ENCODE measurements at places on chromosomes 12 and 14.

DNA sequence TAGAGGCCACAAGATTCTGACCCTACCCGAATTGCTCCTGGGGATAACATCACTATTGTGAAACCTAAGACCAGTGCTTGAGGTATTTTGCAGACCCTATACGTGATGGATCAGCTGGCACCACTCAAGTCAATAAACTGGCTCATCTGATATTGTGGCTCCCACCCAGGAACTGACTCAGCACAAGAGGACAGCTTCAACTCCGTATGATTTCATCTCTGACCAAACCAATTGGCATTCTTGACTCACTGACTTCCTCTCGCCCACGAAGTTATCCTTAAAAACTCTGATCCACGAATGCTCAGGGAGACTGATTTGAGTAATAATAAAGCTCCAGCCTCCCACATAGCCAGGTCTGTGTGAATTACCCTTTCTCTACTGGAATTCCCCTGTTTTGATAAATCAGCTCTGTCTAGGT, 1036.1 kb upstream of the TMEM132C start:
- no peak for DNase-seq

DNA sequence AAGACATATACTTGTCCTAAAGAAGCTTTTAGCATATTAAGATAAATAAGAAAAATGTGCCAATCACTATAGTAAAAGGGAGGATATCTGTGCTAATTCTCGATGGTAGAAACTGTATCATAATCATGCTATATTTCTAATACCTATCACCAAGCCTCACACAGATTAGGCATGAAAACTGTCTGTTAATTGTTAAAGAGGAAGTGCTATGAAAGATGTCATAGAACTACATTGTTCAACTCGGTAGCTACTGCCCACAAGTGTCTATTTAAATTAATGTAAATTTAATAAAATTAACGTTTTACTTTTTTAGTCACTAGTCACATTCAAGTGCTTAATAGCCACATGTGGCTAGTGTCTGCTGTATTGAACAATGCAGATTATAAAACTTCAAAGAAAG, 77.5 kb upstream of the KICS2 start:
- DNase-seq, result no peak

DNA sequence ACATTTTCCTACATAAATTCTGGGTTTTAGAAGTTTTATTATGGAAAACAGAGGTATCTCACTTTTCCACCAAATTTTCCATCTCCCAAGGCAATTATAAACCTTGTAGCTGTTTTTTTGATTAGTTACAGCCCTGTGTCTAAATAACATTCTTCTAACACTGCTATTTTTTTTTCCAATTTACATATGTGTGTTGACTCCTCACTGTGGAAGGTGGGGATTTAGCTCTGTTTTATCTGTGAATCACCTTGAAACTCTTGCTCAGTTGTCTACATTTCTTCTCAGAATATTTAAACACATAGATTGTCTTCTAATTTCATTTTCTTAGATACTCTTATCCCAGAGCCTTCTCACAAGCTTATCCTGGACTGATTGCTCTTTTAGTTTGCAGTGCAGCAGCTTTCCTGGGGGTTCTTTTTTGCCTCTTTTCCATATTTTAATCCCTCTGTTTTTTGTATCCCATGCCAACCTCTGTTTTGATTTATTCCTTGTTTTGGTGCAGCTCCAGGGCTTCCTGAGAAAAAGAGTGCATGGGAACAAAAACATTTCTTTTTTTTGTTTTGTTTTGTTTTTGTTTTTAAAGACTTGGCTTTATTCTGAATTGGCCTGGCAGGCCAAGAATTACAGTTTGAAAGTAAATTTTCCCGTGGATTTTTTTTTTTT, 36.7 kb downstream of the TBC1D15 start:
- no peak for DNase-seq

DNA sequence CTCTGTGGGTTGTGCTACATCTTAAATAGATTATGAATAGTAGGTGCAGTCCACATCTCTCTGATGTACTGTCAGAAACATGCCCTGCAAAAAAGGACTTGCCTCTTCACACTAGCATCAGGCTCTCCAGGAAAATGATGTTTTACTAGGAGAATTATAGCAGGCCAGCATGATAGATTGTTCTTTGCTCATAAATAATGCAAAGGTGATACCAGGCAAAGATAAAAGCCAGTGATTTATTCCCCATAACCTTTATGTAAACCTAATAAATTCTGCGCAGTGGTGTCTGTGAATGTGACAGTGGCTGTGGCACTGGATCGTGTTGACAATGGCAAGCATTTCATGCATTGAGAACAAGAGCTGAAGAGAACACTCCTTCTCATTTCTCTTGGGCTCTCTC, 646.5 kb upstream of the SEL1L start:
- no peak for DNase-seq

GRCh38 chr12:76757694-76758093, 6.2 kb upstream of the ZDHHC17 start:
- no peak for DNase-seq

GRCh38 chr14:68124979-68125731, 305.6 kb downstream of the RAD51B start:
- no peak for DNase-seq

DNA sequence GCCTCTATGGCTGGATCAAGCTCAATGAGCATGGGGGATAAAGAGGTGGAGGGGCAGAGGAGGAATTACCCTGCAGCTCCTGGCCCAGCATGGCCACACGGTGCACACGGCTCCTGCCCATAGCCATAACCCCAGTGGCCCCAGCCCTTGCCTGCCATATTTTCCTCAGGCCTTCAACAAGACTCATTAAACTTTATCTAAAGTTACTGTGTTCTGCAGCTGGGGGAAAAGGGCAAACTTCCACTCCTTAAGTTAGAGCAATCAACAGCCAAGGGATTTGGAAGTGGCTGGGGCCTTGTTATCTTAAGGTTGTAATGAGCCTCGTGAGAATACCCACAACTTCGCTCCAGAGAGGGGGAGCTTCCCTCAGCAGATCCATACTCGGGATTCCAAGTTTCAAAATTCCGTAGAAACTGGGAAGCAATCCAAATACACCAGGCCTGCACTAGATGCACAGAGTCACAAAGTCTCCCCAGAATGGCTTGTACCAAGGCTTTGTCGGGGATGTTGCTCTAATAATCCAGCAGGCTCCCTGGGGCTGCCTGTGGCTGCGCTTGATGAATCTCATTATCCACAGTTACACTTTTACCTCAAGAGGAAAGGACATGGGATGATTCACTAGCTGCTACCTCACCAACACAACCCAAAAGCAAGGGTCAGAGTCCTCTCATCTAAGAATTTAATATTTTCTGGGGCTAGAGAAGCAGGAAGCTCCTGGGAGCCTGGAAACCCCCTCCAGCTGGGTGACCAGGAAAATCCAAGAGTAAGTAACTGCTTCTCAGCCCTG, 13.0 kb upstream of the OR6J1 start:
- no peak for DNase-seq

DNA sequence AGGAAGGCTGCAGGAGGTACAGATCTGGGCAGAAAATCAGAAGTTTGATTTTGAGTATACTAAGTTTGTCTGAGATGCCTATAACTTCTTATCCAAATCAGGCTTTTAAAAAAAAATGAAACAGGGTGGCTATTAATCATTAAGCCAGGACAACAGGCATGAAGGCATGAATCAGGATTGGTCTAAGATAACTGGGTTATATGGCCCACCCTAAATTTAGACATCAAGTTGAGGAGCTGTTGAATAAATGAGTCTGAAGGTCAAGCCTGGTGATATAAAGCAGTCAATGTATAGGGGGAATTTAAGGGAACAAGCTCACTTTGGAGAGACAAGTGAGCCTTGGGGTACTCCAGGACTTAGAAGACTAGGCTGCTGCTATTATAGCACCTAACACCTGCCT, 28.6 kb downstream of the NEK9 start:
- DNase-seq, result no peak

GRCh38 chr12:41327096-41327895, 139.2 kb downstream of the PDZRN4 start:
- no peak for DNase-seq

DNA sequence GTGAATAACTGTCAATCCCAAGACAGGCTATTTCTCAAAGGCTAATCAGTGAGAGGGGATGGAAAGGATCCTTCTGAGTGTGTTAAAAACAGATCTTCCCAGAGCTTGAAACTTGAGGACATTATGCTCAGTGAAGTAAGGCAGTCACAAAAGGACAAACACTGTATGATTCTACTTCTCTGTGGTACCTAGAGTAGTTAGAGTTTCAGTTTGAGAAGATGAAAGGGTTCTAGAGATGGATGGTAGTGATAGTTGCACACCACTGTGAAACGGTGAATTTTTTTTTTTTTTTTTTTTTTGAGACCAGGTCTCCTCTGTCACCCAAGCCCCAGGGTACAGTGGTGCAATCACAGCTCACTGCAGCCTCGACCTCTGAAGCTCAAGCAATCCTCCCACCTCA, 133.8 kb downstream of the SAMD4A start:
- DNase-seq, result no peak

GRCh38 chr14:22895402-22895801, 12.4 kb downstream of the REM2 start:
- no peak for DNase-seq

DNA sequence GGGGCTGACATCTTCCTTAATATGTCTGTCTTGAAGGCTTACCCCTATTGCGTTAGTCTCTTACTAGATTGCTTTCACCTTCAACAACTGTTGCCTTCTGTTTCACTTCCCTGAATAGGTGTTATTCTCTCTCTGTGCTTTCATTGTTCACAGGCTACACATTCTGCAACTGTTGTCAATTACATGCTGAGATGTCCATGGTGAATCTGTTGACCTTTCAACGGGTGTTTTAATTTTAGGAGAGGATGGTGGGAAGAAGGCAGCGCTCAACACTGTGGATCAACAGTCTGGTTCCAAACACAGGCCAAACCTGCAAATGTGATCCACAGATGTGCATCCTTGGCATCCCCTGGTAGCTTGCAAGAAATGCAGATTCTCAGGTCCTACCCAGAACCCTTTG, 101.9 kb downstream of the DACT1 start:
- DNase-seq, result no peak

- no peak for DNase-seq
These were observed 17.4 kb downstream of the CDKN1B start for GRCh38 chr12:12734561-12735071.

DNA sequence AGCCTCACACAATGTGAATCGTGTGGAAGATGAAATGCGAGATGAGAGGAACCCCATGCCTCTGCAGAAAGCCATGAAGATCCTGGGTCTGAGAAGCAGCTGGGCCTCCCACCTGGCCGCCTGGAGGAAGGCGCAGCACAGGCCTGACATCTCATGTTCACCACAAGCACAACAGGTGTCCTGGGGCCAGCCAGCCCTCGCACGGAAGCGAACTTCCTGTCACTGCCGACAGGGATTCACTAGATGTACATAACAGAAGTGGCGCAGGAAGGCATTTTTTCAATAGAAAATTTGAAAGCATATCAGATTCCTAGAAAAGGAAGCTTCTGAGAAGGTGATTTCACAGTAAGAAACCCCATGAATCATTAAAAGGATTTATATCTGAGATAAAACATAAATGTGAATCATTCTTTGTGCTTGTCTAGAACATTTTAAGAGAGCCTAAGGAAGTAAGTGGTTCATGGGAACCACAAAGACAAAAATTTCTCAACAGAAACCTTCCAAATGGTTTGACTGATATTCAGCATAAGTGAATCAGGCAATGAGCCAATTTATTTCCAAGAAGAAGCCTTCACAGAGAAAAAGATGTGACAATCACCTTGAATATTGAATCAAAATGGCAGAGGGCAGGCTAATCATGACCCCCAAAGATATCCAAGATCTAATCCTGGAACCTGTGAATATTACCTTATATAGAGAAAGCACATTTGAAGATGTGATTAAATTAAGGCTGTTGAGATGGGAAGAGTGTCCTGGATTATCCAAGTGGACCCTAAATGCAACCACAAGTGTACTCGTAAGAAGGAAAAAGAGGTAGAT, 311.9 kb downstream of the DUSP6 start:
- DNase-seq, result no peak

DNA sequence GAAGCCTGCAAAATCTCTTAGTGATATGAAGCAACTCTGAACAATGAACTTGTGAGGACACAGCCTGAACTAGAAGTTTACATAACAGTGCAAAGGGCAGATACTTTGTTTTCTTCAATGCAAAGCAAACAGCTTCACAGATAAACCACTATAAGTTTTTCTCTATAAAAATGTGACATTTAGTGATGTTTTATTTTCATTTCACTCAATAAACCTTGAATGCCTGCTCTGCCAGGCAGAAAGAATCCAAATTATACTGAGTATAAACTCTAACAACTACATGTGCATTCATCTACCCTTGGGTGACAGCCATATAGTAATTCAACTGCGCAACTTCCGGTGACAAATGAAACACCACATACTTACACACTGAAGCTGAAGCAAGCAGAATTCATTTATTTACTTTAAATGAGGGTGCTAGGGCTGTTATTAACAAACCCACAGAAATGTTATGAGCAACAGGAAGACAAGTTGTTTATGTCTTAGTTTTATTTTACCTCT, 10.3 kb downstream of the DCP1B start:
- DNase-seq, result no peak

- no peak for DNase-seq
These were observed 36.3 kb downstream of the PPP2R3C start for GRCh38 chr14:35085441-35085840.

DNA sequence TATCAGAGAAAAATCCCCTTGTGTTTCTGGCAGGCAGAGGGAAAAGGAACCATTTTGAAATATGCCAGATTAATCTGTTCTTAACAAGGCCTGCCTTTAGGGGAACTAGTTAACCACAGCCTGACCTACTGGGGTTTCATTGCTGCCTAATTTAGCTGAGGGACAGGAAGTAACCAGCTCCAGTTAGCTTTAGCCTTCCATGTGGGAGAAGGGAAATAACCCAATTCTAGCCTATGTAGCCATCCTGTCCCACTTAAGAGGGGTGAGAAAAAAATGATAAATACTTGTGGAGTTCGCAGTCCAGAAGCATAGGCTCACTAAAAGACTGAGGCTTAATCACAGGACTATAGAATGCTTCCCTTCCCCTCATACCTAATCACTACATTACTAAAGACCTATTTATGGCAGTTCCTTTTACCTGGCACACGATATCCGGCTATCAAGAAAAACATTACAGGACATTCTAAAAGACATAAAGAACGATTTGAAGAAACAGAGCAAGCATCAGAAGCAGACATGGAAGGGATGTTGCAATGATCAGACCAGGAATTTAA, 22.8 kb downstream of the COX8C start:
- DNase-seq, result no peak

- no peak for DNase-seq
These were observed 77.0 kb upstream of the METAP2 start for GRCh38 chr12:95396849-95397468.

GRCh38 chr12:1594006-1594260, 448 bp downstream of the FBXL14 start:
- DNase-seq, result no peak

GRCh38 chr12:26046906-26047305, 77.9 kb downstream of the BHLHE41 start:
- no peak for DNase-seq

- no peak for DNase-seq
These were observed 36.6 kb downstream of the EP400 start for GRCh38 chr12:131986361-131986760.

GRCh38 chr14:76348898-76349297, 27.0 kb upstream of the ESRRB start:
- peak; percentile 70 for DNase-seq

Data from ascending aorta (tissue), 2 donors.